NCI-H187 (cell line): ENCODE measurements at places on chromosomes 2 and 18.

- no peak for DNase-seq
These were observed 134.8 kb upstream of the CAVIN2 start for GRCh38 chr2:191981706-191982105.

DNA sequence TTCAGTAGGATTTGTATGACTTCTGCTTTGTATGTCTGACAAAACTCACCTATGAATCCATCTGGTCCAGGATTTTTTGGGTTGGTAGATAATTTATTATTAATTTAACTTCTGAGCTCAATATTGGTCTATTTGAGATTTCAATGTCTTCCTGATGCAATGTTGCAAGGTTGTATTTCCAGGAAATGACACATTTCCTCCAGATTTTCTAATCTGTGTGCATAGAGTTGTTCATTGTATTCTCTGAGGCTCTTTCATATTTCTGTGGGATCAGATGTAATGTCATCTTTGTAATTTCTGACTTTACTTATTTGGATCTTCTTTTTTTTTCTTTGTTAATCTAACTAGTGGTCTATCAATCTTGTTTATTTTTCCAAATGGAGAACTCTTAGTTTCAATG, 584.7 kb upstream of the SETBP1 start:
- DNase-seq = no peak

DNA sequence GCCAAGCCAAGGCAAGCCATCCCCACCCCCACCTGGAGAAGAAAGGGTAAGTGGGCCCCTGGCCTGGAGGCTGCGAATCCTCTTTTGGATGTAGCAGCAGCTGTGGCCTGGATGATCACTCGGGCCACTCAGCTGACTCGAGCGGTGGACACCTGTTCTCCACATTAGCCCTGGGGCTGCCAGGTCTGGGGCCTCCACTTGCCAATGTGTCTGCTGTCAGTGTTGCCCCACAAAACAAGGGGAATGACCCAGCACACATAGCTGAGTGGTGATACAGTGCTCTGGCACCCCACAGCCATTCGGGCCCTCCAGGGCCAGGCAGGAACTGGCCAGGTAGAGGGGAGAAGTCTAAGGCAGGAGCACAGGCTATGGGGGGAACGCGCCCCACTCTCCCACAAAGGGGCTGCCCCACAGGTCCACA, 2.6 kb downstream of the STK25 start:
- DNase-seq = no peak

- no peak for DNase-seq
These were observed 523 bp upstream of the ALMS1 start for GRCh38 chr2:73385123-73385503.

DNA sequence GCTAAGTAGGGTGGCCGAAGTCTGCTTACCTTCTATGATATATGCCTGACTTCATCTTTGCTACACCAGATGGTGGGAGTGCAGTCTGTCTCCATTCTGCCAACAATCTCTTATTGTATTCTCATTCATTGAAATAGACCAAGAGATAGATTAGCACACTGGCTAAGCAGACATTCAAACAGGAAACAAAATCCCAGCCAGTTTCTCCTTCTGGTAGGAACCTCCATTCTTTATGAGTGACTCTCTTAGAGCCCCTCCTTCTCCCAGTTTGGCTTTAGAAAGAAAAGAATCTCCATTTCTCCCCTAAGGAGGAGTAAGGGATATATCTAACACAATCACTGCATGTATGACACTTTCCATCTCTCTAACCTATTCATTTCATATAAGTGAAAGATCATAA, 118.9 kb upstream of the COL5A2 start:
- DNase-seq = no peak

GRCh38 chr2:3242747-3243369, 134.8 kb downstream of the EIPR1 start:
- DNase-seq = no peak

DNA sequence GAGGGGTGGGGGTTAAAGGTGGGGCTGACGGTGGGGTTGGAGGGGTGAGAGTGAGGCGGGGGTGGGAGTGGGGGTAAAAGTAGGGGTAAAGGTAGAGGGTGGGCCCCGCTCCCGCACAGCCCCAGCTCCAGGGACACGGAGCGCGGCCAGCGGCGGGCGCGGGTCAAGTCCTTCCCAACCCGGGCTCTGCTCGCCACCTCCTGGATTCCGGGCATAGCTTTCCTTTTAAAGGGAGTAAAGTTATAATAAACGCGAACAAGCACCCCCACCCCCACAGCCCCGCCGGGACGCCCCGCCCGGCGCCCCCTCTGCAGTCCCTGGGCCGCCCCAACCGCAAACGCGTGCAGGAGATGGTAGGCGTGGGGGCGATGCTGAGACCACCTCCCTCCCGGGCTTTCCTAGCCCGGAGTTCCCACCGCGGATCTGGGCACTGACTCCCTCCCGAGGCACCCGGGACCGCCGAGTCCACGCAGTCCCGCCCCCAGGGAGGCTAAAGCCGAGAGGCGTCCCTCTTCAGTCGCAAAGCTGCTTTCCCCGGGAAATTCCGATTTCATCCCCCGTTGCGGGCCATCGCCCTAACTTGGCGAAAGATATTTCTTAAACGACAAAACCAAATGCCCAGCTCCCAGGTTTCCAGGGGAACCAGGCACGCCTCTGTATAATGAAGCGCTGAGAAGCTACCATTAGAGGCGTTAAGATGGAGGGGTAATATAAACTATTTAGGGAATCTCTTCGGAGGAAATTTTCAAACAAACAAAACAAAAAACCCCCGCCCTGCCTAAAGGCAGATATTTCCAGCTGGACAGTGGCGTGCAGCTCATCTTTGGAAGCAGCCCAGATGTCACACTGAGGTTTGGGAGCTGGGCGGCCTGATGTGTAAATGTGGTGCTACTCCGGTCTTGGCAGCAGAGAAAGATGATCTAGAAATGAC, at the start of gene LIMS2:
Gene LIMS2, minus strand, starts transcription at position 200 of the 931 bp plus-strand sequence. CDS start 506 bp downstream, outside the sequence.
- DNase-seq = no peak

DNA sequence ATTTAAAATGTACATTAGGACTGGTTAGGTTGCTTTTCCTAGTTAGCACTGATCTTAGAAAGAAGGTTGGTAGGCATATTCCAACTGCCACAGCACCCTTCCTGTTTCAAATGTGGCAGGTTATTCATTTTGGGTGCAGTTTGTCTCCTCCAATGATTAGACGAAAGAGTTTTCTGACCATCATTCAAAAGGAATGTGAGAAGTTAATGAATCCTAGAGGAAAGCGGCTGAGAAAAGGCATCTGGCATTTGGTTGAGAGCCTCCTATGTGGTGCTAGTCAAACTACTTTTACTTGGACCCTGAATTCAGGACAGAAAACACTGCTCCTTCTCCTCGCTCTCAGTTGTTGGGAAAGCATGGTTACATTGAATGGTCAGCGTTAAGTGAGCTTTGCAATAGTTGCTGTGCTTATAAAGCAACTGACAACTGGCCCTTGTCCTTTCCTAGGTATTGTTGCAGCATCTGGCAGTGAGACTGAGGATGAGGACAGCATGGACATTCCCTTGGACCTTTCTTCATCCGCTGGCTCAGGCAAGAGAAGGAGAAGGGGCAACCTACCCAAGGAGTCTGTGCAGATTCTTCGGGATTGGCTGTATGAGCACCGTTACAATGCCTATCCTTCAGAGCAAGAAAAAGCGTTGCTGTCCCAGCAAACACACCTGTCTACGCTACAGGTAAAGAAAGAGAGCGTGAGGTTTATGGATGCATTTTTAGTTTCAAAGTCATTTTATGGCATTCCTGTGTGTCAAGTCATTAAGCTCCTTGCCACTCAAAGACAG, 6.1 kb downstream of the TGIF1 start:
- DNase-seq = no peak

DNA sequence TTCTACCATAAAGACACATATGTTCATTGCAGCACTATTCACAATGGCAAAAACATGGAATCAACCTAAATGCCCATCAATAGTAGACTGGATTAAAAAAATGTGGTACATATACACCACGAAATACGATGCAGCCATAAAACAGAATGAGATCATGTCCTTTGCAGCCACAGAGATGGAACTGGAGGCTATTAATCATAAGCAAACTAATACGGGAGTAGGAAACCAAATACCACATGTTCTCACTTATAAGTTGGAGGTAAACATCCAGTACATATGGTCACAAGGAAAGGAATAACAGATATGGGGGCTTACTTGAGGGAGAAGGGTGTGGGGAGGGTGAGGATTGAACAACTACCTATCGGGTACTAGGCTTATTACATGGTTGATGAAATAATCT, 7.7 kb downstream of the HMSD start:
- DNase-seq = no peak

- DNase-seq = no peak
These were observed 223.9 kb upstream of the TCF4 start for GRCh38 chr18:55811925-55812324.

DNA sequence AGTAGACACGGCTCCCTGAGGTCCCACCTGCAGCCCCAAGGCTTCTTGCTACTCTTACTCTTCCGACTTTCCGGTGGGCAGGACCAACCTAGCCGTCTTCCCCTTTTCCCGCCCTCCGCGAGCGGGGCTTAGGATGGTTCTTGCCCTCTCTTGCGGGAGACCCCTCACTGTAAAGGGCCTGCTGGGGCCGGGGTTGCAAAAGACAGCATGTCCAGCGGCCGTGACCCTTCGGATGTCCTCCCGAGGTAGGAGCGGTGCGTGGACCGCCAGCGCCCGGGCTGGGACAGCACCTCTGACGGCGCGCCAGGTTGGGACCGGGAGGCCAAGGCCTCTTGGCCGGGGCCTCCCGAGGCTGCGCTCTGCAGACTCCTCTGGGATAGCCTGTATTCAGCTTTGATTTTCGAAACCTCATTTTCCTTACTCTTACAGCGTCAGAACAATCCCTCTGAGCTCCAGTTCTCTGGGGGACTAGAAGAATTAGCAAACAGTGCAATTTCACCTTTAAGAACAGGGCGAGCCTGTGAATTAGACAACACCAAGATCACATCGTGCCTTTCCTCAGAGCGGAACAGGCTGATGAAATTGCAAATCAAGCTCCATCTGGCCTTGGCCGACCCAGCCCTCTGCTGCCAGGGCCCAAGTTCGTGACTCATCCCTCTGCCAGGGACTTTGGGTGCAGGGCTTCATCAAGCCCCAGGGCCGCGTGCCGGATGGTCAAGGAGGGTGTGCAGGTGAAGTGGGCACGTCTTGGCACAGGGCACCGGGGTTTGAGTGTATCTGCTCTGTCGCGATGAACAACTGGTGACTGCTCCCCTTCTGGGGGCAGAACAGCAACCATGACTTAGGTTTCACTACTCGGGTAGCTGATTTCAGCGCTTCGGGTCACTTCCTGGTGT, 777 bp downstream of the MOCOS start:
- no peak for DNase-seq

DNA sequence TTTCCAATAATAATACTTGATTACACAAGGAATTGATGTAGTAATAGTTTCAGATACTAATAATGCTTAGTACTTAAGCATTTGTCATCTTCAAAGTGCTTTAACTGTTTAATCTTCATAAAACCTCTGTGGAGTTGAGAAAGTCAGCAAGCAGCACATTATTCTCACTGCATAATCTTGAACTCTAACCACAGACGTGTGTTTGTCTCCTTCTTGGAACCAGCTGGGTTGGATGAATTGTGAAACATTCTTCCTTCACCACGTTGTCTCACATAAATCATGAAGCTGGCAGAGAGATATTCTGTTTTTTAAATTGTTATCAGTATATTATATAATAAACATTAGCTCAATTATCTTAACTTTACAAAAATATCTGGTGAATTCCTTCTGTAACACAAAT, 55.1 kb upstream of the LDAH start:
- DNase-seq = no peak

- DNase-seq = no peak
These were observed 500.9 kb upstream of the DSEL start for GRCh38 chr18:68017385-68017784.

DNA sequence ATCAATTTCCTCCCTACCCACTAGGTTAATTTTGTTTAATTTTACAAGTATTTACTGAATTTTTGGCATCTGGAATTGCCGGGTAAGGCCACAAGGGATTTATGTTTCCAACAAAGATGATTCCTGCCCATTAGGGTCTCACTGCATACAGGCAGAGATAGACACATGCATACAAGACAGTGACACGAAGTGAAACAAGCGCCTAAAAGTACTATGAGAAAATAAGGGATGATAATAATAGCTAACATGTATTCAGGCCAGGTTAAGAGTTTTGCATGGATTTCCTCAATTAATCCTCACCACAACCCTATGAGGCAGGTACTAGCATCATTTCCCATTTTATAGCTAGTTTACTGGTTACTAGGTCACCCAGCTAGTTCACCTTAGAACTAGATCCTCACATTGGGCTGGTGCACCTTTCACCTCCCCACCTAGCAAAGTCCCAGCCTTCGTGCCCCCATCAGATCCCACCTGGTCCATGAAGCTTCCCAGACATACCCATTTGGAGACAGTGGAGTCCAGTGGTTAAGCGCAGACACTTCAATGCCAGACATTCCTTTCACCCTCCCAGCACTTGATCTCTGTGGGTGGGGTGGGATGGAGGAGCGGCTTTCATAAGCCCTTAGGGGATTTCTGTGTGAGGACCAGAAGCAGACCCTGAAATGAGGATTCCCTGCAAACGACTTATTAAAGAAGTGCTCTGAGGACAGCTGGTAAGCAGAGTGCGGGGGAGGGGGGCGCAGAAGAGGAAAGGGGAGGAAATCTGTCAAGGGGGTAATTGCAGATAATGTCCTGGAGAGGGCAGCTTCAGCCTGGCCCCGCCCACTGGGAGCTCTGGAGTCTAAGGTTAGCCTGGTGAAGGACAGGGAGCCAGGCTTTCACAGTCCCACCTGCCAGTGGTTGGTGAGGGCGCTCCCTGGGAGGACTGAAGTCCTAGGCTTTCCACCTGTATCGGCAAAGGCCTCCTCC, 5.8 kb upstream of the DGUOK start:
- DNase-seq = no peak

DNA sequence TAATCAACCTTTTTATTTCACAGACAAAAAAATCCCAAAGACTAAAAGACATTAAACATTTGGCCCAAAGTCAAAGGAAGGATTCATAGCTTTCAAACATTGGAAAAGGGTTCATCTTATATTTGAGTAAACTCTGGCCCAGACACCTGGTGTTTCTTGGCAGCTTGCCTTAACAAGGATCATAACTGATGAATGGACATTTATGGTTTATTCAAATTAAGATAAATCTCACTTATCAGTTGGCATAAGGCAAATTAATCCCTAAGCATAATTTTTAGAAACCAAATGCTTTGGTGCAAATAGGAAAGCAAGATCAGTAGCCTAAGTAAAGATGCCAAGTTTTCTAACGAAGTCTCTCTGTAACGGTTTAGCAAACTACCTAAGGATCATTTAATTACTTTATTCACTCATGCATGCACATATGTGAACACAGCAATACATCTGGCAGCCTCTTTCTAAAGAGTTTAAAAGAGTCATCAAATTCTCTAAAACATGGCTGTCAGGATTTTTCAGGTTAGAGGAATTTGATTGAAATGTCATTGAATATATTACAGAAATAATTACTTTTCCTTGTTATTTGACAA, 323.4 kb upstream of the RBMS1 start:
- no peak for DNase-seq

- DNase-seq = no peak
These were observed 173.0 kb downstream of the PTGR3 start for GRCh38 chr18:75035928-75036327.

- DNase-seq = no peak
These were observed 411 bp downstream of the NARS1 start for GRCh38 chr18:57621246-57621604.

- no peak for DNase-seq
These were observed 58.8 kb downstream of the CCDC195 start for GRCh38 chr2:224657349-224657748.

- DNase-seq = no peak
These were observed 844 bp upstream of the MPV17 start for GRCh38 chr2:27323596-27324285.
